ENCODE measurements at places on chromosomes 7 and 10. TPM values are rescaled to one million over a fixed set of nuclear protein-coding genes. Genes with fewer than 3 reads are reported as not detected.

MMRN2 gene
- total RNA-seq, result 2.3 TPM

AMPH gene
- total RNA-seq, result 0.86 TPM

SLC29A3 gene
- total RNA-seq, result 2.2 TPM

BLOC1S2 gene
- total RNA-seq, result 35.0 TPM

SPDYE2 gene
- total RNA-seq, result not detected

ARHGEF35 gene
- total RNA-seq, result 0.97 TPM

AKR1C8 gene
- not detected for total RNA-seq

NPTX2 gene
- total RNA-seq, result 0.43 TPM

PDLIM1 gene
- total RNA-seq, result 75.6 TPM

GLI3 gene
- 4.3 TPM for total RNA-seq

SHH gene
- total RNA-seq, result not detected

MPP7 gene
- 0.43 TPM for total RNA-seq

PLA2G12B gene
- total RNA-seq, result not detected

All from fibroblast of villous mesenchyme (primary cell).